ENCODE measurements at places on chromosomes 4 and X.

- no peaks in the 10 kb centered on the region for H3K36me3 ChIP-seq
- H3K4me1 ChIP-seq = no peaks in the 10 kb centered on the region
- no peaks in the 10 kb centered on the region for H3K27me3 ChIP-seq
- no peak for DNase-seq
- no peak overlapping the region for H3K27ac ChIP-seq
Measured at GRCh38 chrX:109362101-109362500, 119.8 kb downstream of the GUCY2F start.

GRCh38 chr4:144820011-144820727 is 174.2 kb downstream of the HHIP start:
- no peak for DNase-seq
- H3K36me3 ChIP-seq = no peaks in the 10 kb centered on the region
- peaks cover 18% of the 10 kb centered on the region for H3K4me1 ChIP-seq
- H3K4me3 ChIP-seq = no peak overlapping the region
- H3K27ac ChIP-seq = no peak overlapping the region
- no peaks in the 10 kb centered on the region for H3K27me3 ChIP-seq

DNA sequence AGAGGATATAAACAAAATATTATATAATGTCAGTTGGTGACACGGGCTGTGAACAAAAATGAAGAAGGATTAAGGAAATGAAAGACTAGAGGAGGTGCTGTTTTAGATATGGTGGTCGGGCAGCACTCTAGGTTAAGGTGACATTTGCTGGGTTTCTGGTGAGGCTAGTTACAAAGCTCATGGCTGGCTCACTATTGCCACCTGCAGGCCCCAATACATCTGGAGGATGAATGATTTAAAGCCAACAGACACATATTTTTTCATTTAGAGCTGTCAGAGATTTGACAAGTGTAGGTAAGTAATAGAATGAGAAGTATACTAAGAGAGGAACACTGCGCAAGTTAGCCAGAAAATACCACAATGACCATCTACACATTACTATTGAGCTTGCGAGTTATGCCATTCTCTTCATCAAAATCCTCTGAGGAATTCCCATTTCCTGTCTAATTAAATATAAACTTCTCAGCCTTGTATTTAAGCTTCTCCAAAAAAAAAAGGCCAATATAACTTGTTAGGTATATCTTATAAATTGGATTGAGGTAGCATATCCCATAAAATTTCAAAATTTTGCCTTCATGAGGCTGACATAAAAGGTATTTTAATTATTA is 6.4 kb upstream of the FGG start:
- H3K36me3 ChIP-seq = no peaks in the 10 kb centered on the region
- H3K4me1 ChIP-seq = no peaks in the 10 kb centered on the region
- no peak overlapping the region for H3K27ac ChIP-seq
- H3K27me3 ChIP-seq = peaks cover 7% of the 10 kb centered on the region

DNA sequence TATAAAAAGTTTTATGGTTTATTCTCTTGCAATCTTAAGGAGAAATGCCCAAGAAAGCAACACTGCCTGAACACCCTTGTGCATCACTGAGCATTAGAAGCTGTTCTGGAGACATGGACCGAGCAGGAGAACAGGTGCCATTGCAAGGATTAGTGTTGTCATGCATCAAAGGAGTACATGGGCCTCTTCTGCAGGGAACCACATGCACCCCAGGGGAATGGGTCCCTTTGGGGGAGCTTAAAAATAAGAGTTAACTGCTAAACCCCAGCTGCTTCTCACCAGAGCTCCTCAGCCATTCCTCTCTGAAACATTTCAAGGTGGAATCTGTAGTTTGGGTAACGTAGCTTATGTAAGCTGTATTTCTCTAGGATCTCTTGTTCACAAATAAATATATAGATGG is 353.0 kb upstream of the SLC7A11 start:
- DNase-seq = no peak
- H3K27me3 ChIP-seq = no peaks in the 10 kb centered on the region
- no peak overlapping the region for H3K4me3 ChIP-seq
- no peaks in the 10 kb centered on the region for H3K4me1 ChIP-seq

- peaks cover 4% of the 10 kb centered on the region for H3K4me1 ChIP-seq
- no peak for DNase-seq
- peaks cover 7% of the 10 kb centered on the region for H3K36me3 ChIP-seq
Measured at GRCh38 chrX:23668335-23668734, 1.0 kb downstream of the PRDX4 start.

DNA sequence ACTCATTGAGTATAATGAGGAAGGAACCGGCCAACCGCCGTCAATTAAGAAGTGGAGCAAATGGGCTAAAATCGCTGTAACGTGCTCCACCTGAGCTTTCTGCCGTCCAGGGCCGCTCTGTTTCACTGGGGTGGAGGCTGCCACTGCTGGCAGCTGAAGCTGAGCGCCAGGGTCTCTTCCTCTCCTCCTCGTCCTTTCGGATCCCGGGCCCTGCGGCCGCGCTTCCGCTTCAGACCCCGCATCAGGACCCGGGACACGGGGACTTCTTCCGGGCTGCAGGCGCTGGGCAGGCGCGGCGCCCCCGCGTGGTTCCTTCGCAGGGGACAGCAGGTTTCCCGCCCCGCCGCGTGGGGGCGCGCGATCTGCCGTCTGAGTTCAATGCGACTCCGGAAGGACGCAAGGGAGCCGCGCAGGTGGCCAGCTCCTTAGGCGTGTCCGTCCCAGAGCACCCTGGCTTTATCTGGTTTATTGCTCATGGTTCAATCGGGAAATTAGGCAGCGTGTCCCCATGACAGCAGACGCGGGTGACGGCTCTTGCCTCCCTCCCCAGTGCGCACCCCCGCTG is 519.8 kb downstream of the TRIML1 start:
- no peaks in the 10 kb centered on the region for H3K4me1 ChIP-seq
- no peaks in the 10 kb centered on the region for H3K27me3 ChIP-seq
- no peaks in the 10 kb centered on the region for H3K36me3 ChIP-seq
- H3K27ac ChIP-seq = no peak overlapping the region
- DNase-seq = no peak
- H3K4me3 ChIP-seq = no peak overlapping the region

DNA sequence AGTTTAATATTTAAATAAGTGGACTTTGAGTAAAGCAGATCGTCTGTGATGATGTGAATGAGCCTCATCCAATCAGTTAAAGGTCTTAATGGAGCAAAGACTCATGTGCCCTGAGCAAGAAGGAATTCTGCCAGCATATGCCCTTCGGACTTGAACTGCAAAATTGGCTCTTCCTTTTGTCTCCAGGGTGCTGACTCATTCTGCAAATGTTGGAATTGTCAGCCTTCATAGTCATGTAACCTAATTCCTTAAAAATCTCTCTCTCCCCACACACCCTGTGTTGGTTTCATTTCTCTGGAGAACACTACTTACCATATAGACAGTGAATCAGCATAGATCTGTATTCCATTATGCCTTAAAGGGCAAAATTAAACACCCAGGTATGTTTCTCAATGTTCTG is 609.8 kb upstream of the GALNTL6 start:
- no peaks in the 10 kb centered on the region for H3K36me3 ChIP-seq
- H3K27ac ChIP-seq = no peak overlapping the region
- no peak for DNase-seq
- H3K4me1 ChIP-seq = no peaks in the 10 kb centered on the region
- H3K27me3 ChIP-seq = no peaks in the 10 kb centered on the region
